ENCODE measurements at places on chromosomes 1 and 21. TPM values are rescaled to one million over a fixed set of nuclear protein-coding genes. Genes with fewer than 3 reads are reported as not detected.

DNA sequence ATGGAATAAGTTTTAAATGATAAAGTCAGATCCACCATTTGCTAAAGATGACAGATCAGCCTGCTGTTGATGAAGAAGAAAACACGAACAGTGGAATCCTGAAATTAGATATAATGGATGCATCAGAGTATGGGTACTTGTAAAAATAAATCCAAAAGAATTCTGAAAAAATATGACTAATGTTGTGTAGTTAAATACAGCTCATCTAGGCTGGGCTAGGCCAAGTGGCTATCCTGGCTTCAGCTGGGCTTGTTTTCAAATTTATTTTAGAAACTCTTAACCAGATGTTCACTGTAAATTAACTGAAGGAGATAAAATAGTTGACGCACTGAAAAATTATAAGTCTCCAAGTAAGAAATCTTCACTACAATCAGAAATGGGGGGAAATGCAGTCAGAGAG lies 7.4 kb upstream of the RGS2 start:
- no peak for DNase-seq

GRCh38 chr21:17979763-17980162 lies 160.6 kb upstream of the C21orf91 start:
- DNase-seq, result no peak

- no peak for DNase-seq
Observed at GRCh38 chr1:161185732-161186311, 8.5 kb upstream of the B4GALT3 start.

Gene SYTL1
- 7.6 TPM for polyA plus RNA-seq

Gene TSPAN2
- polyA plus RNA-seq, result 8.6 TPM

Gene FCGR3A
- 3.6 TPM for polyA plus RNA-seq
